ENCODE measurements at places on chromosomes 13 and 19.

DNA sequence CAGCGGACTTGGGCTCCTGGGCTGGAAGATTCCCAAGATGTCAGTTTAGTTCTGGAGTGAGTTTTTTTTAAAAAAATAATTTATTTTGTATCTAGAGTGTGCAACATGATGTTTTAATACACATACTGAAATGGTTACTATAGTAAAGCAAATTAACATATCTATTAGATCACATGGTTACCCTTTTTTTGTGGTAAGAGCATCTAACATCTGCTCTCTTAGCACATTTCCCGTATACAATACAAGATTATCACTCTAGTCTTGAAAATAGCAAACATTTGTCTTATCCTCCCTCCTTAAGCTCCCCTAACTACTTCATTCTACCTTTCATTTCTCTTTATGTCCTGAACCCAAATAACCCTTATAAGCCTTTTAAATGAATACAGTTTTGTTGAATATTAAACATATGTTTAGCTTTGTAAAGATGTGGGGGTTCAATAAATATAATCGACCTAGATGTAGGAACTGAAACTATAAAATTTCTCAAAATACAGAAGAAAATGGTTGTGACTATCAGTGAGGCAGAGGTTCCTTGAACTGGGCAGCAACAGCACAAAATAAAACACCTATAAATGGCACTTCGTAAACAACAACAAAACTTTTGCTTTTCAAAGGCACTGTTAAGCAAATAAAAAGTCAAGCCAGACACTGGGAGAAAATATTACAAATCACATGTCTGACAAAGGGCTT, 466.6 kb downstream of the FGF9 start:
- DNase-seq, result no peak

DNA sequence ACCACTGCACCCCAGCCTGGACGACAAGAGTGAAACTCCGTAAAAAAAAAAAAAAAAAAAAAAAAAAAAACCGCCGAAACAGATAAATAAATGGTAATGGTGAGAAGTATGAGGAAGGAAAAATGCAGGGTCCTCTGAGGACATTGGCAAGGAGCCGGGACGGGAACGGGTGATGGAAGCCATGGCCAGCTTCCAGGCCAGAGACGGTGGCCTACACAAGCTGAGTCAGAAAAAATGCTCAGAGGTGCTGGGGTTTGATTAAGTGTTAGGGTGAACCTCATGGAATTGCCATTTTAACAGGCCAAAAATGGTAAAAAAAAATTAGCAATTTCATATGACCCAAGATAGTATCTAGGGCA, 866 bp upstream of the ZSWIM4 start:
- no peak for DNase-seq

- DNase-seq, result no peak
Measured at GRCh38 chr13:37067874-37068273, 8.4 kb upstream of the SUPT20H start.

DNA sequence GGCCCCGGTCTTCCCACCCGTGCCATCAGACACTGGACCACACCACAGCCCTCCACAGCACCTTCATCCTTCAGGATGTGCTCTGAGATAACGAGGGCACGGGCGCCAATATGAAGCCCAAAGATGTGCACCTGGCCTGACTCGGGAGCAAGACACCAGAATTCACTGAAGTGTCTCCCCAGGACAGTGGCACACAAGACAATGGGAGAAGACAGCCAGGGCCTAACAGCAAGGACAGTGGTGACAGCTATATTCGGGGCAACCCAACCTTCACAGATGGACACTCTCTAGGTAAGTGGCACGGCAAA, 7.2 kb downstream of the DDX39A start:
- DNase-seq, result no peak
